ENCODE measurements at places on chromosomes 12 and 14.
A peak's percentile ranks its signal among the peaks of the same experiment; 100 is the strongest.

DNA sequence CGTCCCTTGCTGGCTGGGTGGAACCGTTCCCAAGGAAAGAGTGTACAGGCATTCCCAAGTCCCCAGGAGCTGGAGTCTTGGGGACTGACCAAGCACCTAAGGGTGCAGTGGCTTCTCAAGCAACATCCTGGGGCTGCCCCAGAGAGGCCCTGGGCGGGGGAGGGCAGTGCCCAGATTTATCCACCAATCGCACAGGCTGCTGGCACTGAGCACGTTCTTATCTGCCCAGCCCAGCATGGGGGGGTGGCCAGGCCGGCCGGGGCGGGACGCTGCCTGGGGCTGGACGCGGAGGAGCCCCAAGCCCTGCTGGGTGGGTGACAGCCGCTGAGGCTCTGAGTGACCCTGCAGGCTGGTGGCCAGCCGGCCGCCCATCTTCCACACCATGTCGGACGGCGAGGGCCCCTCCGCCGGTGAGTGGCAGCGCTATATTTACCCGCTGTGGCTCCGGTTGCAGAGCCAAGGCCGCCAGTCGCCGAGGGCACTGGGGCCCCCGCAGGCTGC lies 53.4 kb downstream of the CYP46A1 start:
- DNase-seq = no peak

- DNase-seq = peak; percentile 27
Observed at GRCh38 chr12:113591480-113591974, 119.9 kb upstream of the LHX5 start.

DNA sequence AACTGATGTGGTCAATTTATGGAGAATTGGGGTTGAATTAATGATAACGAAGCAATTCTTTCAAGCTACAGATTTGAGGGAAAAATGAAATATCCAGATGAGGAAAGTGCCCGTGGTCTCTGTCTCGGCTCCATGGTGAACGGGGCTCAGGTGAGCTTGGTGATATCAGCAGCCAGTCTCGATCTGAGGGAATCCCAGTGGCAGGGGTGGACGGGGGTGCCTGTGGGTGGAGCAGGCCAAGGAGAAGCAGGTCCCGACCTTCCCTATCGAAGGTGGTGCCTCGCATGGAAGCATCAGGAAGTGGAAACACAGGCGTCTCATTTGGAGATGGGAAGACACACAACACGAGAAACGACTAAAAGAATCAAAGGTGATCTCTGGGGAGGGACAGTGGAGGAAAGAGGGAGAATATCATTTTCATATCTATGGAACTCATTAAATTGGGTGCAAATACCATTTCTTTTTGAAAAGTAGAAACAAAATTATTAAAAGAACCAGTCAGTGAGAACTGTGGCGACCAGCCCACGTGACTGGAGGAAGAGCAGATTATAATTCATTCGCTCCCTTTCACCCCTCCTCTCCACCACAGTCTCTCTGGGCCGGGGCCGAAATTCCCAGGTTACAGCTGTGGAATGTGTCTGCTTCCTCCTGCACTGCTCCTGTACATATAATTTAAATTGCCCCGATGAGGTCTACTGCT lies 354.3 kb upstream of the SFSWAP start:
- DNase-seq = no peak

- no peak for DNase-seq
Observed at GRCh38 chr14:33922125-33922524, 28.7 kb downstream of the EGLN3 start.

DNA sequence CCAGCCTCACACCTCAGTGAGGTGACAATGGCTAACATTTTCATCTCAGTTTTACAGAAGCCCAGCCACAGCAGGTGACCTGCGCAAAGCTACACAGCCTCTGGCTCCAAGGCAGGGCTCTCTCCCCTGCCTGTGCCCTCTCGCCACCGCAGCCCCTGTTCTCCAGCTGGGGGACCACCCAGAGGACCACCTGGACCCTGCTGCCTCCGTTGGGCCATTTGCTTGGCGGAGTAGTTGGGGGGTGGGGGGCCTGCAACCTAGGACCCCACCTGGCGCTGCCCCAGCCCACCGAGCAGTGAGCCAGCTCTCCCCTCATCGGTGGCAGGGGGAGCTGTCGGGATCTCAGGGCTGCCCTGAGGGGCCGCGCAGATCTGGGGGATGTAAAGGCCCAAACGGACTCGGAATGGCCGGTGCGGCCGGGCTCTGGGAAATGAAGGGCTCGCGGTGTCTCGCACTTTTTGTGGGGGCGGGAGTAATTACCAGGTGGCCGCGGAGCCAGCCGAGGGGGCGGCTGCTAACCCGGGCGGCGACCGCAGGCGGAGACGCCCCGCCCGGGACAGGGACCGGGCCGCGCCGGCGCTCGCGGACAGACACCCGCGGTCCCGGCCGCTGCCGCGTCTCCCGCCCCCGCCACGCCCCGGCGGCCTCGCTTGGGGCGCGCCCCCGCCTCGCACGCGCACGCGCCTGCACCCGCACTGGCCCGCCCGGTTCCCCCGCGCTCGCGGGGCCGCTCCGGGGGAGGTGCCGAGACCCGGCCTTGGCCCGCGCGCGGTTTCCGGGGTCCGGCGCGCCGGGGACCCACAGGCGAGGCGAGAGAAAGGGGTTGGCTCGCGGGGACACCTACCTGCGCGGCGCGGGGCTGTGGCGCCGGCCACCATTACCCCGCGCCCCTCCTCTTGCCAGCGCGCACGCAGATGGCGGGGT lies 8.6 kb upstream of the GPR68 start:
- no peak for DNase-seq

- no peak for DNase-seq
Observed at GRCh38 chr14:105069871-105070759, 4.9 kb upstream of the GPR132 start.

- no peak for DNase-seq
Observed at GRCh38 chr12:9319044-9319841, 111.0 kb upstream of the PZP start.

DNA sequence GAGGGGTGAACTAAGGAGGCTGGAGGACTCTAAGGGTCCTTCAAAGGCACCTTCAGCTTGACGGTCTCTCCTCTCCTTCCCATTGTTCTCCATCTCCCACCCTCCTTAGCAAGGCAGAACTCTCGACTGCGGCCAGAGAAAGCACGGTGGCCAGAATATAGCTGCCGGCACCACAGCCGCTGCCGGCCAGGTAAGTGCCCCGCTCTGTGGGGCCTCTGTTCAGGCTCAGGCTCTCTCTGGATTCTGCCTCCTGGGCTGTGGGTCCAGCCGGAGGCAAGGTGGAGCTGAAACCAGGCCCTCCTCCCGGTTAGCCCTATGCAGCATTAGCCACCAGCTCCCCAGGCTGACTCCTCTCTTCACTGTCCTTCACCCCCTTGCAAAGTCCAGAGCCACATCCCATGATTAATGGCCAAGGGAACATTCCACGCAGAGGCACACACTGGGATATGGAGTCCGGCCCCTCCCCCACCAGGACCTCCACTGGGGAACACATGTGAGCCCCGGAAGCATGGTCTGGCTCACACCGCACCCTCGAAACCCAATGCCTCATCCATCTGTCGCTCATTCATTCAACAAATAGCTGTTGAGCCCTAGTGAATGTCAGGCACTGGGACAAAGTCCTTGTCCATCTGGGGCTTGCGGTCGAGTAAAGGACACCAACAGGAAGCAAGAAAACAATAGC lies 25.2 kb downstream of the LTBP2 start:
- no peak for DNase-seq

- DNase-seq = no peak
Observed at GRCh38 chr14:100037353-100037752, 27.9 kb upstream of the EVL start.

GRCh38 chr12:115726691-115727090 lies 550.8 kb downstream of the MED13L start:
- DNase-seq = peak; percentile 32

DNA sequence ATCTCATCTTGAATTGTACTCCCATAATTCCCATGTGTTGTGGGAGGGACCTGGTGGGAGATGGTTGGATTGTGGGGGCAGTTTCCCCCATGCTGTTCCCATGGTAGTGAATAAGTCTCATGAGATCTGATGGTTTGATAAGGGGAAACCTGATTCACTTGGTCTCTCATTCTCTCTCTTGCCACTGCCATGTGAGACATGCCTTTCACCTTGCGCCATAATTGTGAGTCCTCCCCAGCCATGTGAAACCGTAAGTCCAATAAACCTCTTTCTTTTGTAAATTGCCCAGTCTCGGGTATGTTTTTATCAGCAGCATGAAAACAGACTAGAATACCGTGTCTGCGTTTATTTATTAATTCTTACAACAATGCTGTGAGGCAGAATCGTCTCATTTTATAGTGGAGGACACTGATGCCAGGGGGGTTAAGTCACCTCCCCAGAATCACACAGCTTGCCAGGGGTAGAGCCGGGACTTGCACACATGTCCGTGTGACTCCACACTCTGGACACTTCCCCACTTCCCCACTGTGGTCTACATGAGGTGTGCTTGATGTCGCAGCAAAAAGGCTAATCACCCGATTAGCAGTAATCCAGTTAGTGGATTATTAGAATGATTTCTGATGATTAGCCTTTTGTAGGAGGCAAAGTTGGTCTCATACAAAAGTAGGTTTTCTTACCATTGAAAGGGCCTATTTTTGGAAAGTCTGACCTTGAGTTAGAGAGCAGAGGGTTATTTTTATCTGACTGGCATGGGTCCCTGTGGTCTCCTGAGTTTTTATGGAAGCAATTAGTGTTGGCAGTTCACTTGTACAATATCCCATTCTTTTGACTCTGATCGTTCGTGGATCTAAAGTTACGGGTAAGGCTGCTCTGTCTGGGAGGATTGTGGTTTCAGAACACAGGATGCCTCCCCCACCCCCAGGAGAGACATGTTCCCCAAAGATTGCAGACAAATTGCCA lies 47.4 kb upstream of the BCL7A start:
- DNase-seq = no peak

DNA sequence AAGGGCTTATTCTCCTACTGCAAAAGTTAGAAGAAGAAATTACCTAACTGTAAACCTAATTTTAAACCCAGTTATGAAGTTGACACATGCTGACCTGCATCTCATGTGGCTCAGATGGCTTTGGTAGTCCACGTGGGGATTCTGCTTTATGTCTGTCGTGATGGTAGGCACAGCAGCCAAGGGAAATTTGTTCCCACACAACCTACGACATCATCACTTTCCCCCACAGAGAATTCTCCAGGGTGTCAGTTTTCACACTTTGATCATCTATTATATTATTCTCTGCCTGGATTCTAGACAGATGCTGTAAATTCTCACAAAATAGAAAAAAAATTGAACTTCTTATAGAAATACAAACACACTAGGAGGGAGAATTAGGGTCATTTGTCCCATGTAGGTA lies 70.6 kb downstream of the PTHLH start:
- no peak for DNase-seq

DNA sequence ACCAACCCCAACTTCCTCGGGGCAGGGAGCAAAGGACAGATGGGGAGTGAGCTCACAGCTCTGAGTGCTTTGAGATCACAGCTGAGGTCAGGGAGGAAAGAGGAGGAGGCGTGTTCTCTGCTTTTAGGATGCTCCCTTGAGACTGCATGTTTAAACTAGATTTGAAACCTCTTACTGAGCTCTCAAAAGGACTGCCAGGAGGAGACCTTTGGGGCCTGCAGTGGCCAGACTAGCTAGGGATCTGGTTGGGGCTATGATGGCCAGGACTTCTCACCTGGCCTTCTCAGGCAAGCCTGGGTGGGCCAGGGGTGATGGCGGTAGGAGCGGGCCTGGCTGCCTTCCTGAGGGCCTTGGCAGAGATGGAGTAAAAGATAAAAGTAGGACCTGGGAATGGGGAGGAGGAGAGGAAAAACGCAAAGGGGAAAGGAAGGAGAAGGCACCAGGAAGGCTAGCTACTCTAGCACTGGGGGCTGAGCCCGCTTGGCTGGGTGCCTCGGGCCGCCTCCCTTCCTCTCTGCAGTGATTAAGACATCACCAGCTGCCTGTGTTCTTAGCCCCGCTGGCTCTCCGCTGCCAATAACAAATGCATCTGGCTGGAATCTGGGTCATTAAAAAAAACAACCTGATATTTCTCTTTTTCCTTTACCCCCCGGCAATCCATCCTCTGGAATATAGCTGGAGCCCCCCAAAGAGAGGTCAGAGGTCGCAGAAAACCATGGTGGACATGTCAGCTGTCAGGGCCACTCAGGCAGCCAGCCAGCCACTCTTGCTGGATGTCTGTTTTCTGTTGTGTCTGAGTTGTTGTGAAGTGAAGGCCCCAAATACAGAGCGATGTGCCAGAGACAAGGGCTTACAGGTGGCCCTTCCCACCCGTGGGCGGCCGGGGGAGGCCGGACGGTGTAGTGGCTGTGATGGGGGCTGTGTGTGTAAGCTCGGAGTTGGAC lies 141.3 kb downstream of the TSPAN9 start:
- no peak for DNase-seq

DNA sequence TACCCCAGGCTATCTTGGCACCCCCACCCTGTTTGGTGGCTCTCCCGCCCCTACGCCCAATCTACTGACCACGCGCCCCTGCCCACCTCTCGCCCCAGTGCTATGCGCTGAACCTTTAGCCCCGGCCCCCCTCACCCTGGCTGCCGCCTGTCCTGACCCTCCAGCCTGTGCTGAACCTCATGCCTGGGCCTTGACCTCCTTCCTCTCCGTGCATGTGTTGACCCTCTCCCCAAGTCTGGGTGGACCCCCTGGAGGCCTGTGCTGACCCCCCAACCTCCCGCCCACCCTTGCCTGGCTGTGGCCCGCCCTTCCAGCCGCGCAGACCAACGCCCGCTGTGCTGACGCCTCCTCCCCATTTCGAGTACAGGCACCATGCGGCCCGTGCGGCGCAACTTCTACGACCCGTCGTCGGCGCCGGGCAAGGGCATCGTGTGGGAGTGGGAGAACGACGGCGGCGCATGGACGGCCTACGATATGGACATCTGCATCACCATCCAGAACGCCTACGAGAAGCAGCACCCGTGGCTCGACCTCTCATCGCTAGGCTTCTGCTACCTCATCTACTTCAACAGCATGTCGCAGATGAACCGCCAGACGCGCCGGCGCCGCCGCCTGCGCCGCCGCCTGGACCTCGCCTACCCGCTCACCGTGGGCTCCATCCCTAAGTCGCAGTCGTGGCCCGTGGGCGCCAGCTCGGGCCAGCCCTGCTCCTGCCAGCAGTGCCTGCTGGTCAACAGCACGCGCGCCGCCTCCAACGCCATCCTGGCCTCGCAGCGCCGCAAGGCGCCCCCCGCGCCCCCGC lies 20.7 kb downstream of the DTX1 start:
- no peak for DNase-seq

Data from large intestine (tissue), 12 donors.